ENCODE measurements at places on chromosomes 1 and 21.
A peak's percentile ranks its signal among the peaks of the same experiment; 100 is the strongest.

DNA sequence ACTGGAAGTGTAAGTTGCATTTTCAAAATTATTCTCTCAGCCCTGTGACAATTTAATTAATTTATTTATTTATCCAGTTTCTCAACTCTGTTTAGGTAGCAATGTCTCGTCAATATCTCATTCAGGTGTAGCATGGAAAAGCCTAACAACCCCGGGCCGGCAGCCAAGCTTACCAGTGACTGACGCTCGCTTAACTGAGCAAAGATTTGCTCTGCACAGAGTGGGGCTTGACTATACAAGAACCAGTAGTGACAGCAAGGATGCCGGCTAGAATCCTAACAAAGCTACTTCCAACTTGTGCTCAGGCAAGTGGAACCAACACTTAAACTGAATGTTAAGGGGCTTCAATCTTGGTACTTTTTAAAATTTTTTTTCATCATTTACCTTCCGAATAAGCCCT lies 80.9 kb upstream of the ESRRG start:
- DNase-seq: no peak

GRCh38 chr1:38898653-38899230 lies 17.4 kb upstream of the GJA9 start:
- no peak for DNase-seq

- no peak for DNase-seq
Observed at GRCh38 chr1:47682786-47683350, 245.0 kb downstream of the FOXD2 start.

GRCh38 chr1:227785805-227786671 lies 29.4 kb upstream of the PRSS38 start:
- DNase-seq: no peak

DNA sequence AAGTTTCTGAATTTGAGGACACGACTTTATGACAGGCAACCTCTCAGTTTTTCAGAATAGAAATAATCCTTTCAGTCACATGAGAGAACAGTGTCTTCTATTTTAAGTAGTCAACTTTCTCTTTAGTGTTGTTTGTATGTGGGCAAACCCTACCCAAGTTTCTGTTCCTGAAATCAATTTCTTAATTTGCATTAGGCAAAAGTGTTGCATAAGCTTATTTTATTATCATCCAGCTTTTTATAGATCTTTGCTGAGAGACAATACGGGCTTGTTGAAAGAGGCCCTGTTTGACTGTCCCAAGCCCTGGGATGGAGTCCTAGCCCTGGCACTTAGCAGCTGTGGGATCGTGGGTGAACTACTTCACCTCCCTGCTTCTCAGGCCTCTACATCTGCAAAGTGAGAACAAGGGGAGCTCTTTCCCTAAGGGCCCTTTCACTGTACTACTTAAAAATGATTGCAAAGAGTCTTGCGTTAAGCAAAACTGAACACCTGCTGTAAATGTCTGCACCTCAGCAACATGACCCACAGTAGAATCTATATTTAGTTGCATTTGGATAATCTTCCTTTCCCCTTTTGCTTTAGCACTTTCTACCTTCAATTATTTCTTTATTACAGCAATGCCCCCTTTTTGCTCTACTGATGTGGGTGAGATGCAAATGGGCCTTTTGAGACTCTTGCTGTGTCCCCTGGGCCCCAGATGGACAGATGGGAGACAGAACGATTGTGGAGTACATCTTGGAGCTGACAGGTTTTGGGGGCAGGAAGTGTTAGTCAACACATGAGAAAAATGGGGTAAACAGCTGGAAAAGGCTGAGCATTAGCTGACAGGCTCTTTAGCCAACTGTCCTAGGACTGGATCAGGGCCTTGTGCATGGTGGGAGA lies 41.0 kb upstream of the SCAF4 start:
- no peak for DNase-seq

GRCh38 chr1:156463874-156464273 lies 36.7 kb downstream of the MEF2D start:
- no peak for DNase-seq

DNA sequence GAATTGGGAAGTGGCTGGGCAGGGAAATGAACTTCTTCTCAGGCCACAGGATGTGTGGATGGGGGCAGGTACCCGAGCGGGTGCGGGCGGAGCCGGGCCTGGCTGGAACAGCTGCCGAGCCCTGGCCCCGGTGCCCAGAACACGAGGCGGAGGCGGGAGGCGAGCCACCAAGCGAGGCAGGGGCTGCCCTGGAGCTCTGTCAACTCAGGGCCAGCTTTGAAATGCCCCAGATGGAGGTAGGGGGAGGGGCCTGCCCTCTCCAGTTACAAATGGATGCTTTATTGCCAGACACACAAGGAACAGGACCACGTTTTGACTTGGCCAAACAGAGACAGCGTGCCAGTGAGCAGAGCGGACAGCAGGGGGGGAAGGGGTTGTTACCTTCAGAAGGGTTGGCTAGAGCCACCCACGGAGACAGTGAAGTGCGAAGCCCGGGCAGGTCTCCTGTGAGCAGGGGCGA lies 240.4 kb downstream of the SDCCAG8 start:
- DNase-seq: no peak

GRCh38 chr21:38256599-38257302 lies at the start of gene KCNJ15:
Gene KCNJ15 (plus strand): TSS chr21:38256991. CDS start chr21:38299262, 42,271 bp downstream.
- no peak for DNase-seq

DNA sequence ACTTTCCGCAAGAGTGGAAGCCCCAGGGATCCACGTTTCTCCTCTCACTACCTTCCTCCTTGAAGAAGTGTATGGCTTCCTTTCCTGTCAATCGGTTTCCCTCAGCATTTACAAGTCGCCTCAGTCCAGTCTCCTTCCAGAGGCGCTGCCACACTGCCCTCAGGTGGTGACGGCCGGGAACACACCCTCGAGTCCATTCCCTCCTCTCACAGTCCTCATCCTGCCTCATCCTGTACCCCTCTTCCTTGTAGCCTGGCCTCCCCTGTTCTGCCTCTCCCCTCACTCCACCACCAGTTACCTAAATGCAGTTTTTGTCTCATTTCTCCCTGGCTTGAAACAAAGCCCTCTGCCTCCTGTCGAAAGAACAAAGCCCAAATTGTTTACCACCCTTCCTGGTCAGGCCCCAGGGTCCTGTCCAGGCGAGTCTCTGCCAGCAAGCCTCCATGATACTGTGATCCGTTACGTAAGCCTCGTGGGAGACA lies 23.2 kb upstream of the LSM10 start:
- peak; percentile 93 for DNase-seq

- no peak for DNase-seq
Observed at GRCh38 chr1:78718566-78718965, 68.9 kb downstream of the IFI44 start.

DNA sequence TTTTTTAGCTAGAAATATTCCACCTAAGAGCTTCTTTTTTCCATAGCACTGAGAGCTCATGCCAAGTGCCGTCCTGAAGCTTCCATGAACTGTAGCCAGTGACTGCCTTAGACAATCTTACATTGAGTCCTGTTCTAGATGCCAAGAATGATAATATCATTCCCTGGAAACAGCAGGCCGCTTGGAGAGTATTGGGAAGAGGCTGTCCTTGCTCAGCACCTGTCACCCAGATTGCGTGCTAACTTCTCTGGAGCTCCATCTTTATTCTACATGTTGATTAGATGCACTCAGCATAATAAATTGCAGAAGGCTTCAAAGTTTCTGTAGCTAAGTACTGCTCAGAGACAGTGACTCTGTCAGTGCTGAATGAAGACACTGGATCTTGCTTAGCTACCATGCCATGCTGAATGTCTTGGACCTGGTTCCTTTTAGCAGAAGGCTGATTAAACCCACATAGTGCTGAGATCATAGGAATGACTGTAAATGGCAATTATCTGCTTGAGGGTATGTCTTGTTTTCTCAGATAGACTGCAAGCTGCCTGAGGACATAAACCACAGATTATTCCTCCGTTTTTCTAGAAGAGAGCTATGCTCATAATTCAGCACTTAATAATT lies 83.1 kb upstream of the IRF2BP2 start:
- DNase-seq: no peak

DNA sequence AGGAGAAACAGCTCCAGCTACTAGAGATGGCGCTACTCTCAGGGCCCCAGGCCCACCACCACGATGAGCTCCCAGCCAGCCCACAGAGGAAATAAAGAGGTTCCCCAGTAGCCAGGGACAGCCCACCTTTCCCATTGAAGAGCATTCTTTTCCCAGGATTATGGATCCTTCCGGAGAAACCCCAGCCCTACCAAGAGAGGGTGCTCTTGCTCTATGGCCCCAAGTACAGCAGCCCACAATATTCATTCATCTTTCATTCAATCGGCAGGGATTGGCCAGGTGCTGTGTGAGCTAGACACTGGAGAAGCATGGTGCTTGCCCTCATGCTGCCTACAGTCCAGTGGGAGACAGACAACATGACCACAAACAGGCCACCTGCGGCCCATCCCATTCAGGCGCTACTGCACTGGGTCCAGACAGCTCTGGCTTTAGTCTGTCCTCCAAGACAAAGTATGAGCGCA lies 29.9 kb downstream of the PMVK start:
- no peak for DNase-seq

DNA sequence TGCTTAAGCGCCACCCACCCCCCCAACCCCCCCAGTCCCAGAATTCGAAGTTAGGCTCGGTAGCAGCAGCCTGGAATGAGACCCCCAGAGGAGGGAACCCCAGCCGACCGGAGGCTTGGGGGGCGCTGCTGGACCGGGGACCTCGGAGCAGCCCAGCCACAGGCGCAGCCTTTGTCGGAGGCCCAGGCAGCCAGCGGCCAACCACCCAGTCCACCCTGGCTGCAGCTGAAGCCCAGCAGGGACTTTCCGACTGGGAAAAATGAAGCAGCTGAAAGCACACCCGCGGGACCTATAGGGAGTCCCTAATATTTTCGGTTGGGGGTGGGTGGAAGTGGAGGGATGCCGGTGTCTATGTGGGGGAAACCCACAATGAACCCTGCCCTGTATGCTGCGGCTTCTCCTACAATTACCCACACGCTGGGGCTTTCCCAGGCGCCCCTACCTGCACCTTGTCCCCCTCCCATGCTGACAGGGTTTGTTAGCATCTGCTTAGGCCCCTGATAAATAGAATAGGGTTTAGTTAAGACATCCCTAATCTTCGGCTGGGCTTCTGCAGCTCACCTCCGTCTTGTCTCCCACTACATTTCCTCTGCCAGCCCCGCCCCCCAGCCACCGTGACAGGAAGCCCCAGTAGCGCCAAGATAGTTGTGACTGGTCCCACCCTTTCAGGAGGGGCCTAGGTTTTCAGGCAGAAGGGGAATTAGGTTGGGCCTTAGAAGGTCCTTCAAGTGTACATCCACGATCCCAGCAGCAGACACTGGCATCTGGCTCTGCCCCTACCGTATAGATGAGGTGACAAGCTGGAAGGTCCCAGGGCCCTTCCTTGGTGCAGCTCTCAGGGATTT lies 838 bp downstream of the CCDC28B start:
- peak; percentile 55 for DNase-seq

DNA sequence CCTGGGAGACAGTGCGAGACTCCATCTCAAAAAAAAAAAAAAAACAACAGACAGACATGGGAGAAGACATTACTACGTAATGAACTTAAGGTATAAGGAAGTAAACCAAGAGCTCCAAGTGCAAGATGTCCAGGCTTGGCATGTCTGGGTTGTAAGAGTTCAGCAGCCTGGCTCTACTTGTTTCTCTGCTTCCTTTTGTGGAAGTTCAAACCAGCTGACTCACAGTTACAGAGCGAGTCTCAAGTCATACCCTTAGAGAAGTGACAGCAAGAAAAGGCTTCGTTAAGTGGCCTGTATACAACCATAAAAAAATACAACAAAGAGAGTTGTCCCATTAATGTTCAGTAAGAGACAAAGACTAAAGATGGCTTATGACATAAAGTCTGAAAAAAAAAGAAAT lies 1.3 kb downstream of the RIT1 start:
- no peak for DNase-seq

DNA sequence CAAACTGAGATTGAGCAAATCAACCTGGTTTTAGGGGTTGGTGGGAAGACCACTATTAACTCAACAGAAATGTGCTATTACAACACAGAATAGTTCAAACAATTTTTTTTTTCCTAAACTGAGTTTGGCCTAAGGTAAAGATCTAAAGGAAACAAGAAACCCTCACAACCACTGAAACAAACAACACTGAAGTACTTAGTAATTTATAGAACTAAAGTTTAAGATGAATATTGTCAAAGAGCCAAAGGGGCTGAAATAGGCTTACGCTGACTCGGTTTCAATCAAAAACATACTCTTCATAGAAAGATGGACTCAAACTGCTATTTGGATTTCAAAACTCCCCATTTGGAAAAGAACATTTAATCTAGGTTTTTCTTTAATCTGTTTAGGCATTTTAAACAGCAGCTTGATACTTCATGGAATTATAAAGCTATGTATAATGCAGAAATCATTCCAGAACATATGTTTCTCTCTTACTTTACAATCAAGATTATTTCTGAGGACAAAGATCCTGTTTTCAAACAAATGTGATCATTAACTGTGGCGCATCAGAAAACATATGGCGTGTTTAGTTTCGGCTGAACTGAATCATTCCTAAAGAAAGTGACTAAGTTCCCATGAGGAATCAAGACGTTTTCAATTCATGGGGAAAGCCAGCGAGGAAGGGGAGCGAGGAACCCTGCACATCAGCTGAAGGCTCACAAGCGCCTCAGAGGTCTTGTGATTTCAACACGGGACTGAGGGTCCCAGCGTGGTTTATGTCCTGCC lies 62.7 kb downstream of the SYT6 start:
- no peak for DNase-seq

DNA sequence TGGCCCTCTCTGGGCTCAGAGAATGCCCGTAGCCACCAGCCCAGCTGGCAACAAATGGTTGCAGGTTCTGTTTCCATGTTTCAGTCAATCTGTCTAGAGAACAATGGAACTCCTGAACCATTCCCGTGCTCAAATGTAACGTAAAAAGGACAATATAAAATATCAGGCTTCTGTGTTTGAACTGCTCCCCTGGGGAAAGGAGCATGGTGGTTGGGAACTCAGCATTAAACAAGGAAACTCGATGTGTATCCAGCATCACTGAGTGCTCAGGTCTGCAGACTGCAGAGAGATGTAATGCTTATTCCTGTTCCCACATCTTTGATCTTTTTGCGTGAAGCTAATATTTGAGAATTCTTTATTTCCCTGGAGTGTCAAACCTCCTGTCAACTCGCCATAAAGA lies 326.5 kb downstream of the KIF26B start:
- no peak for DNase-seq

GRCh38 chr21:39349211-39350093 lies 564 bp upstream of the HMGN1 start:
- peak; percentile 91 for DNase-seq

DNA sequence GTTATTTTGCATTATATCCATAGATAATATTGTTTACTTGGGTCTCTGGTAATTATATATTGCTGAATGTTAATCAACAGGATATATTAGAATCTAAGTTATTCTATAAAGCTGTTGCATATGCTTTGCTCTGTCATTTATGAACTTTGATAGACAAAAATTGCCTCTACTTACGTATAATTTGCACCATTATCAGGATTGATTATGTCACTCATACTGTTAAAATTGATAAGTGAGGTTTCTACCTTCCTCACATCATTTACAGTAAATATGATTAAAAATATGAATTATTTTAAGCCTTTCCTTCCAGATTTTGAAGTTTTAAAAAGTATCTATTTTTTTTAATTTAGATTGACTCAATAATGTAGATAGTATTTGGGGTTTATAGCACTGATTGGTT lies 1540.4 kb upstream of the PRMT6 start:
- DNase-seq: no peak

All from stimulated activated CD8-positive, alpha-beta memory T cell treated with anti-CD3 and anti-CD28 coated beads, Interleukin-4, amount 100 ng/mL, for 1 hour (primary cell).